Renal pelvis (tissue), 12 donors: ENCODE measurements at places on chromosomes 16 and 17. TPM values are rescaled to one million over a fixed set of nuclear protein-coding genes. Genes with fewer than 3 reads are reported as not detected.

The MRC2 gene
- 80.6 TPM for polyA plus RNA-seq

DNA sequence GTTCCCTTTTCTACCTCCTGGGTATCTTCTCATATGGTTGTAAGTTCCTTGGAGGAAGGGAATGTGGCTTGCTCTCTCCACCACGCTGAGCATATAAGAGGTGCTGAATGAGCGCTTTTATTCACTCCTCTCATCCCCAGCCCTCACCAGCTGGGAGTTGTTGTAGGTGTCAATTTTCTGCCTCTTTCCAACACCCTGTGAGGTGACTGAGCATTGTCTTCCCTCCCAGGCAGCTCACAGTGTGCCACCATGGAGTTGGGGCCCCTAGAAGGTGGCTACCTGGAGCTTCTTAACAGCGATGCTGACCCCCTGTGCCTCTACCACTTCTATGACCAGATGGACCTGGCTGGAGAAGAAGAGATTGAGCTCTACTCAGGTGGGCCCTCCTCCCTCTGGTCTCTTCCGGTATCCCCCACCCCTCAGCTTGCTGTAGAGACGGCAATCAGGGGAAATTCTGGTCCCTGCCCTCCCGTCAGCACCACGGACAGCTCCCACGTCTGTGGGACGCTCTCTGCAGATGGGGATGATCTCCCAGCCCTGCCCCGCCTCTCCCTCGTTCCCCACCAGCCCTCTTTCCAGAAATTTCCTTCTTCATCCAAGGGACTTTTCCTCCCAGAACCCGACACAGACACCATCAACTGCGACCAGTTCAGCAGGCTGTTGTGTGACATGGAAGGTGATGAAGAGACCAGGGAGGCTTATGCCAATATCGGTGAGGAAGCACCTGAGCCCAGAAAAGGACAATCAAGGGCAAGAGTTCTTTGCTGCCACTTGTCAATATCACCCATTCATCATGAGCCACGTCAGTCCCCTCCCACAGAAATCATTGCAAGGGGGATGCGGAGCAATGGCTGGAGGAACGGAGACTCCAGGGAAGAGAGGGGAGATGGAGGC is 18.3 kb downstream of the CIITA start:
- peak; percentile 73 for DNase-seq

DNA sequence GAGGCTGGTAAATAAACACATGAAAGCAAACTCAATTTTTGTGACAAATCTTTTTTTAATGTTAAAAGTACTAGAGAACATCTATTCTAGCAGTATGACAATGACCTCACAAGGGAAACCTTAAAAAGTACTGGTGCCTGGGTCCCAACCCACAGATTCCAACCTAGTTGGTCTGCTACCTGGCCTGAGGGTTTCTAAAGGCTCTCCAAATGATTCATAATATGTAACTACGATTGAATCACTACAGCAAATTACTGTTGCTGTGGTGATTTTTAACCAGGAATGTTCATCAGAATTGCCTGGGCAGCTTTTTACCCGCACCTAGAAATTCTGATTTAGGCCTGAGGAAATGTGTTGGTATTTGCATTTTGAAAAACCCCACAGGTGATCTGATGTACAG is 26.1 kb downstream of the CDR2 start:
- no peak for DNase-seq

- DNase-seq: no peak
Measured at GRCh38 chr17:60640503-60640902, 37.1 kb upstream of the BCAS3 start.

- DNase-seq: peak; percentile 85
Measured at GRCh38 chr16:14486520-14487303, 143.3 kb downstream of the PARN start.
